ENCODE measurements at places on chromosomes 11 and 22. TPM values are rescaled to one million over a fixed set of nuclear protein-coding genes. Genes with fewer than 3 reads are reported as not detected.

The CYB5R2 gene
- 9.7 TPM for total RNA-seq

The IFT27 gene
- total RNA-seq: 52.3 TPM

The RHOD gene
- total RNA-seq: 20.6 TPM

The MPZL3 gene
- total RNA-seq: 7.4 TPM

The KRTAP5-11 gene
- not detected for total RNA-seq

The PNPLA2 gene
- total RNA-seq: 47.3 TPM

The PKP3 gene
- 56.9 TPM for total RNA-seq

The OR51B5 gene
- total RNA-seq: 0.44 TPM

The TRIM51 gene
- total RNA-seq: not detected

The ACCSL gene
- not detected for total RNA-seq

The SMC1B gene
- total RNA-seq: not detected

The SPI1 gene
- not detected for total RNA-seq

The NOX4 gene
- total RNA-seq: 7.9 TPM

The YPEL4 gene
- total RNA-seq: 0.22 TPM

DNA sequence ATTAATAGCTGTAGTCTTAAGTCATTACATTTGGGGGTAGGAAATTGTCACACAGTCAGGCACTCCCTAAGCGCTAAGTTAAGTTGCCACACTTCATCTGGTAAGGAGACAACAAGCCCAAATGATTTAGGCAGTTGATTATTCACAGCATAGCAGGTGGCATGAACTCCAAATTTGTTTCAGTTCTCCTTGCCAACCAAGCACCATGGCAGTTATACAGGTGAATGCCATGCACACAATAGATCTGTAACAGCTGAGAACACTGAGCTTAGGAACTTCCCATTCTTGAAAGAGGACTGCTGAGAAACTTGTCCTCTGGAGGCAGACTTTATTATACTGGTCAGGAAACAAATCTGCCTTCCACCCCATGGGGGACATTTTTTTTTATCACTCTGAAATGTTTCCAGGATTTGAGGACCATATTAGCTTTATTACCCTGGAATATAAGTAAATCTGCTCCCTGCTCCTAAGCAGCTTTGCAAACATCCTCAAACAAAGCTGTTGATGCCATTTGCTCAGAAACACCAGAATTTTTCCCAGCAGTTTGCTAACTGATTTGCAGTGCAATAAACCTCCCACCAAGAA lies 5.1 kb upstream of the INTS4 start:
- DNase-seq: no peak

DNA sequence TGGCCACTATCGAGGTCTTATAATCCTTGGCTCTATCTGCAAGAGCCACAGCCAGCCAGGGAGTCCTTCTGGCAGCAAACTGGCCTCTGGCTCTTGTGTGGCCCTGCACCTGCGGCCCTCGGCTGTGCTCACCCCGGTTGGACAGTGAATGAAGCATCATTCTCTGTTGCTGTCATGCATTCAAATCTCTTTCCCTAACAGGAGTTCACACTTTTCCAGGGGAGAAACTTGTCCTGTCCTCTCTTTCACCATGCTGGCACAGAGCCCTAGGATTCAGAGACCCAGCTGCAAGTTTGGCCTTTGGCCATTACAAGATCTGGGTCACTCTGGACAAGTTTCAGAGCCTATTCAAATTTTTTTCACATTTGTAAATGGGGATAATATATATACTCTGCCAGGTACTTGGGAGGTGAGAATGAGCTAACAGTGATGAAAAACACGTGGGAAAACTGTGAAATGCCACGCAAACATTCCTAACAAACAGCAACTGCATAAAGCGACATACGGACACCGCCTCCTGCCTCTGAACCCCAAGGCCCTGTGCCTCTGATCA lies 34.2 kb downstream of the TMEM184B start:
- no peak for DNase-seq

GRCh38 chr11:60847281-60847680 lies 5.4 kb downstream of the CCDC86 start:
- no peak for DNase-seq

- no peak for DNase-seq
Observed at GRCh38 chr22:49865156-49865555, 11.5 kb downstream of the ZBED4 start.

DNA sequence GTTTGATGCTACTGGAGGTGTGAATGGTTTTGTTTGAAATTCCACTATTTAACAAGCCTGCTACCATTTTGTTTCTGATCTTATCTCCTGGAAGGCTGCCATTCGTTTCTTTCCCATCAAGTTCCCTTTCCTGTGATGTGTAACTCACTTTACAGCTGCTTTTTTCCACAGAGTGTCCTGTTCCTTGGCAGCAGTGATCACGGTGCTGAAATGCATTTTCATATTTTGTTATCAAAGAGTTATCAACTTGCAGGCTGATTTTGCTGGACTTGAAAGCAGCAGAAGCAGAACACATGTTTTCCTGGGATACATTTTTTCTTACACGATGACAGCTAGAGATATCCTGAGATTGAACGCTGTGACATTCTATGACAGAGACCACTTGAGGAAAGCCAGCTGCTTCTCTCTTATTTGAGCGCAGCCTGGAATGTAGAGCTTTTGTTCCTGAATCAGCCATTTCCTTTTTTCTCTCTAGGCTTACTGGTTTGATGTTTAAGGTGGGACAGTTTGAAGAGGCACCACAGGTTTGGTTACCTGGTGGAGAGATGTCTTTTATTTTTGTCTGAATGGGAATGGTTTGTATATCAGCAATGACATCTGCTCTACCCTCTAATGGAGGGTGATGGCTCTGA lies 34.7 kb downstream of the PRR14L start:
- DNase-seq: no peak

DNA sequence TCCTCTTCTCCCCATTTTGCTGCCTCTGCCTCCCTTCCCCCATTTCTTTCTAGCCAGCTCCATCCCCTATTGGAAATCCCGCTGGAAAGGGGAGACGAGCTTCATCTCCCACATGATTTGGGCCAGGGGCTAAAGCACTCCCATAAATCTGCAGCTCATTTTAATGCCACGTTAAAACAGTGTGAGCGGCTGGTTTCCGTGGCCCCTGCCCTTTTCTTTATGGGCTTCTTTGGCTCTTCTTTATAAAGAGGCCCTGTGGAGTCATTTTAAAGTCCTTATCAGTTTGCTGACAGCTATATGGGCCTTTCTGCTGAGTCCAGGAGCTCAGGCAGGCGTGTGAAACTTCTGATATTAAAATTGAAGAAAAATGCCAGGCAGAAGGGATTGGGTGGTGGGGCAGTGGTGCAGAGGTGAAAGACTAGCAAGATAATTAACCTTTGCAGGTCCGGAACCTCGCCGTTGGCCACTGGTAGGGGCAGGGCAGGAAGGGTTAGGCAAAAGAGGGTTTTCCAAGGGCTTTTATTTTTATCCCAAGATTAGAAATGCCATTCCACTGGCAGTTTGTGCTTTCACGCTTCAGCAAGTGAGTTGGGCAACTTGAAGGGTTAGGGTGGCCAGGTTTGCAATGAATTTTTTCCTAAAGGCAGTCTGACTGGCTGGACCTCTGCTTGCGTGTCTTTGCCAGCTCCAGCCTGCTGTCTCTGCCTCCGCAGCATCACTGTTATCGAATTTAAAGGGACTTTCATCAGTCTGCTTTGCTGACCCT lies 44.3 kb downstream of the EXT2 start:
- DNase-seq: no peak

- no peak for DNase-seq
Observed at GRCh38 chr11:92311616-92312449, 87.2 kb downstream of the FAT3 start.

GRCh38 chr22:44962741-44963454 lies 46.9 kb downstream of the PHF21B start:
- DNase-seq: no peak

GRCh38 chr22:19888131-19888746 lies 33.6 kb upstream of the GNB1L start:
- DNase-seq: no peak

- DNase-seq: no peak
Observed at GRCh38 chr11:43579171-43579918, 101.2 kb upstream of the HSD17B12 start.

DNA sequence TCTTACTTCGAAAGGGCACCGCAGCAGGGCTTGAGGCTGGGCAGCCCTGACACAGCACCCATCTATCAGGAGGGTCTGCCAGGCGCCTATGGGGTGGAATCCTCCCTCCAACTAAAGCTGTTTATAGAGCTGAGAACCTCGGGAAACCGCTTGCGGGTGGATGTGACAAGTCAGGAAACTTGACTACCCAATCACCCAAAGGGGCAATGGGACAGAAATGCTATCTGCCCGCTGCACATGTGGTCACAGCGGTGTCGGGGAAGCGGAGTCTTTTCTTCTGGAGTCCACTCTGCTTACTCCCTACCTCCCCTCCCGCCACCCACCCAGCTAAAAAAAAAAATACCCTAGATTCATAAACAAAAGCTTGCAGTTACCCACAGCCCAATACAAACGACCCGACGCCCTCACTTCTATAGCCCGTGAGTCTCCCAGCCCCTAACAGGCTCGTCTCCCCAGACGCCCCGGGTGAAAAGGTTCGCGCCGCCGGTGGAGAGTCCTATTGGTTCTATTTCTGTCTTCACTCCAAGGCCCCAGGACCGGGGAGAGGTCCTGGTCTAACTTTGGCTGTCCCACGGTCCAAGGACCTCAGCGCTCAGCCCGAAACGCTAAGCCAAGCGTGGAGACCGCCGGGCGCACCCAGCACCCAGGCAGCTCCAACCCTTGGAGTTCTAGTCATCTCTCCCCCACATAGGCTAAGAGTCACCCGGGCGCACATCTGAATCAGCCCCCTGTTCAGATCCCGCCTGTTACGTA lies 1.4 kb downstream of the TRPC6 start:
- no peak for DNase-seq

GRCh38 chr11:121437018-121437685 lies 15.0 kb upstream of the SORL1 start:
- no peak for DNase-seq

- no peak for DNase-seq
Observed at GRCh38 chr11:47969401-47969800, 11.0 kb upstream of the PTPRJ start.

DNA sequence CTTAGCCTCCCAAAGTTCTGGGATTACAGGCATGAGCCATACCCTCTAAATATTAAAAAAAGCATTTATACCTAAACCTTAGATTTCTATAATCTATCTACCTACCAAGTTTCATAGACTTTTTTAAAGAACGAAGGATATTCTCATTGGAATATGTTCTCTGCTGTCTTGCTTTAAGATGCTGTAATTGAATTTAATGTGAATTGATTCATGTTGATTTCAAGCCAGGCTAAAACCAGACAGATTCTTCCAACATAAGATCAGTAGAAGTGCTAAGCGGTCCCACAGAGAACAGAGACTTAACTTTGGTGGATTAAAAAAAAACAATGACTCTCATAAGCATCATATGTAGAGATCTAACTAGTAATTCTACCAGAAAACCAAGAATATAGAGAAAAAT lies 14.2 kb downstream of the KREMEN1 start:
- DNase-seq: no peak

- no peak for DNase-seq
Observed at GRCh38 chr11:72869831-72870230, 55.6 kb downstream of the ATG16L2 start.

DNA sequence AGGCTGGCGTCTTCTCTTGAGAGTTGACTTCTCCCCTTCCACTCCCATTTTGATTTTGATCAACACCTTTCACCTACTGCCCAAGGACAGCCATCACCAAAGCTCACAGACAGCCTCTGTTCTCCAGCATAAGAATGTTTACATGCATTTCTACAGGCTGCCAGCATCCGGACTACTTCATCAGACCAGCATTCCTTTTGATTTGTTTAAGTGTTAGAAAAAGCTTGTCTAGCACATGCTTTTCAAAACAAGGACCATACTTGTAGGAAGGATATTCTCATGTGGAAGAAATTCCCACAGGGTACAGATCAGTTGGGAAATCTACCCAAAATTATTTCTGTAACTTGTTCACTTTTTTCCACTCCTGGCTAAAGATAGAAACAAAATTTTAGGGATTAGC lies 6.2 kb upstream of the KCNA4 start:
- no peak for DNase-seq

- no peak for DNase-seq
Observed at GRCh38 chr11:97290464-97291041, 900.7 kb downstream of the JRKL start.

- DNase-seq: no peak
Observed at GRCh38 chr11:35553831-35554230, 28.4 kb upstream of the PAMR1 start.

- no peak for DNase-seq
Observed at GRCh38 chr11:1774886-1775285, 11.2 kb upstream of the CTSD start.

DNA sequence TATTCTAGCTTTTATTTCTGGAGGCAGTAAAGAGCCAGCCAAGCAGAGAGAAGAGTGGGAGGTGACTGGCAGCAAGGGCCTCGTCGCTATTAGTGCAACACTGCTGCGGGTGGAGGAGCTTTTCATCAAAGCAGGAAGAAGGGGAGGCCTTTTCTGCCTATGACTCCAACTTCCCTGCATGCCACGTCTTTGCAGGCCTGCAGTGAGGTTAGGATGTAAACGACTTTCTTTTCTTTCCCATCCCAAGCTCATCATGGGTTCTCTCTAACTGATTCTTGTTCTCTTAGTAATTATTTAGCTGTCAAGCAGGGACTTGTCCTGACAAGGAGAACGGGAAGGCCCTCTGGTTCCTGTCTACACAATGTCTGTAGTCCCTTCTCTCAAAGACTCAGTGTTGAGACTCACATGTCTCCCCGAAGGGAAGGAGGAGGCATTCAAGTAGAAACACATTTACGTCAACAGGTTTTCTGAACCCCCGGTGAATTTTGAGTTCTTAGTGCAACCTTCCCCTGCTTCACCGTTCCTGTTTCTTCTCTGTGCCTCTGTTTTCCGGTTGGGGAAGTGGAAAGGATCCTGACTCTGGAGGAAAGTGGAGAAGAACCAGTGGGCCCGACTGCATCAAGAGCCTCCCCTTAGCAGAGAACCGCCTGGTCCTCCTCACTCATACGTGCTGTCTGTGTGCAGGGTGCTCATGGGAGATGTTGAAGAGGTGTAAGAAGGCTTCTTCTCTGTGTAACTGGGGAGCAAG lies 56.9 kb downstream of the PACS1 start:
- no peak for DNase-seq

DNA sequence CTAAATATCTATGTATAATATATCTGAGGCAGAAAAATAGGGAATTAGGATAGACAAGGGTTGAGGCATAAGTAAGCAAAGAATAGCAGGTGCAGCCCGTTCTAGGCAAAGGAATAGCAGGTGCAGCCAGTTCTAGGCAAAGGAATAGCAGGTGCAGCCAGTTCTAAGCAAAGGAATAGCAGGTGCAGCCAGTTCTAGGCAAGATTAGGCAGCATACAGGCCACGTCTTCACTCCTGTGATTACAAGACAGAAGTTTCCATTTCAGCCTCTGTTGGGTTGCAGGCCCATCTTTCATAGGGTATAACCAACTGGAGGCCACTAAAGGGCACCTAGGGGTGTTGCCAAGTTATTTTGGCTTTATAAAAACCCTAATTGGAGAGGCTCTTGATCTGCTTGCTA lies 28.8 kb upstream of the CHORDC1 start:
- DNase-seq: no peak

GRCh38 chr22:18987765-18988164 lies 51.7 kb upstream of the PRODH start:
- DNase-seq: no peak

- no peak for DNase-seq
Observed at GRCh38 chr22:44615602-44616180, 86.3 kb upstream of the PRR5 start.

- no peak for DNase-seq
Observed at GRCh38 chr11:39341461-39341860, 2118.0 kb downstream of the LRRC4C start.

GRCh38 chr11:7609521-7609920 lies 63.8 kb downstream of the CYB5R2 start:
- DNase-seq: no peak

GRCh38 chr11:10618490-10618889 lies 50.0 kb upstream of the LYVE1 start:
- DNase-seq: no peak

GRCh38 chr11:130388607-130389205 lies 39.7 kb downstream of the ADAMTS8 start:
- no peak for DNase-seq
